Hematopoietic multipotent progenitor cell (in vitro differentiated cells): ENCODE measurements at places on chromosomes 7 and 10.

- DNase-seq = no peak
Observed at GRCh38 chr7:8161364-8161828, 100.6 kb downstream of the ICA1 start.

GRCh38 chr10:17098012-17098411, 31.6 kb downstream of the CUBN start:
- DNase-seq = no peak

DNA sequence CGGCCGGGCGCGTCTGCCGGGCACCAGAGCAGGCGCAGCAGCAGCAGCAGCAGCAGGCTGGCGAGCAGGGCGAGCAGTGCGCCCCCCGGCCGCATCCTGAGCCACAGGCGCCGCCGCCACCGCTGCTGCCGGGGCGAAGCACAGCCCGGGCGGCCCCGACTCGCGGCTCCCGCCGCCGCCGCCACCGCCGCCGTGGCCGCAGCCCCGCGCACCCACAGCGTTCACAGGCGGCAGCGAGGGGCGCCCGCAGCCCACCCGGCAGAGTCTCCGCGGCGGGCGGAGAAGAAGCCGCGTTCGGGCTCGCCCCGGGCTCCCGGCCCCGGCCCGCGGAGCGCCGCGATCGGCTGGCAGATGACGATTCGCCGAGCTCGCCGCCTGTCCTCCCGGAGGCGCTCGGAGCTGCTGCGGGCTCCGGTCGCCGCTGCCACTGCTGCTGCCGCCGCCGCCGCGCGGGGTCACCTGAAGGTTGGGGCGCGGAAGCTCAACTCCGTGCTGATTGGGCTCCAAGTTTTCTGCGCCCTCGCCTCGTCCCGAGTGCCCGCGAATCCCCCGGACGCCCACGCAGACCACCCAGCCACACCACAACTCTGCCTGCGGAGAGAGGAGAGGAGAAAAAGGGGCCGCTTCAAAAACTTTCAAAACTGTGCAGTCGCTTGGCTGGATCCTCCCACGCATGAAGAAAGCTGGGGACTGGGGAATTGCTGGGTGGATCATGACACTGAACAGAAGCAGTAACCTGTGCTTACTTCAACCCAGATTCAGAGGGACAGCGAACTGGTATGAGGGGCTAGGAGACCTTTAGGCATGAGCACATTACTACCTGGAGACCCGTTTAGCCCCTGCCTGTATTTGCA, at the start of gene ST8SIA6:
ST8SIA6 (minus strand) TSS at position 435 of the 854 bp plus-strand sequence; CDS start at position 95, 340 bp downstream.
- DNase-seq = peak; percentile 74

DNA sequence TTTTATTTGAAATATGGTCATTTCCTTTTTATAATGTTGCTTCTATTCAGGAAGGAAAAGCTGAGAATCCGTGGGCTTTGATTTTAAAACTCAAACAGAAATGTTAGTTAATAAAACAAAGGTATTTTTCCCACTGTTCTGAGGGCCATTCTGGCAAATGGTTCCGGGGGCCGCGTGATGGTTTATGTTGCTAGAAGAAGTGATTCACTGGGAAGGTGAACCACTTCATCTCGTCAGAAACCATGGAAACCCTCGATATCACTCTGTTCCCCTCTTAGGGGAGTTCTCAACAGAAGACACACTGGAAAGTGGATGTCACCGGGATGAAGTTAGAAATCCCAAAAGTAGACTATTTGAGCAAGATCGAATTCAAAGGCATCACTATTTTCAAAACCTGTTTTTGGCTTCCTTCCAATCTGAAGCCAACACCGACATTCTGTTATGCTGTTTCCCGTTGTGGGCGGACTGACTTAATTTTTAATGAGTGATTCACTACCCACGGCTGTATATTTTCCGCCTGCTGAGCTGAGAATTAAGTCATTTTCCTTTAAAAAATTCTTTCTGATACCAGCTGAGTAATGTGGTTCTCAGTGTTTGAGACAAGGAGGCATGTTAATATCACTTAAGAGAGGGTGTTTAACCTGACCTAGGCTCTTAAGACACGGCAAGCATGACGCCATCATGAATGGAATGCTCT, 84.1 kb downstream of the PTPRE start:
- no peak for DNase-seq

DNA sequence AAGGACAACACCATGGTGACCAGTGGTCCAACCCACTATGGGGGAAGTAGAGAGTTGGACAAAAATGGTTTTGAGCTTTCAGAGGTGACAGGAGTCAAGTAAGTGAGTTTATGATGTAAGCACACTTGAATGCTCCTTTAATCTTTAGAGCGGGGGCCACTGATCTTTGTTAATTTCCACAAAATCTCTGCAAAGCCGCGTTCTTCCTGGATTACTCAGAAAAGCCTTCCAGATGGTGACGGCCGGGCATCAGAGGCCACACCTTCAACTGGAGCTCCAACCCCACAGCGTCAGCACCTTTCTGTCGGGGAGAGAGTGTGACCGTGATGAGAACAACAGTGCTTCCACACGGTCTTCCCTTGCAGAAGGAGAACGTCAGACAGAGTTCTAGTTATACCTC, 35.2 kb upstream of the KLF6 start:
- no peak for DNase-seq

DNA sequence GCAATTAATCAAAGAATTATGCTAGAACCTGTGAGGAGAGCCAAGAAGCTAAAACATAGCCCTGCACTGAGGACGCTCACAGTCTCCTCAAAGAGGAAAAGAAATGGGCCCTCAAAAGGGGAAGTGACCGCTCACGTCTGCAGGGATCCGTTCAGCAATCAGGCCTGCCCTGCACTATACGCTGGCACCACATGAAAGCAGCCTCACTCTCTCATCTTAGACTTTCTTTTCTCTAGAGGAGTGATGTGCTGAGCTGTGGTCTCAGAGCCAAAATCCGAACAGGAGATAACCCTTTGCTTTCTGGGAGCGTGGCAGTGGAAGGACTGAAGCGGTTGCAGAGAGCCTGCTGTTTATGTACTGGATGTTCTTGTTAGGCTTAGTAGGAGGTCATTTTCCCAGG, 6.3 kb upstream of the IL2RA start:
- no peak for DNase-seq

- DNase-seq = no peak
Observed at GRCh38 chr10:10438335-10439100, 579.2 kb upstream of the CELF2 start.

- no peak for DNase-seq
Observed at GRCh38 chr10:98404571-98405359, 10.2 kb downstream of the PYROXD2 start.

DNA sequence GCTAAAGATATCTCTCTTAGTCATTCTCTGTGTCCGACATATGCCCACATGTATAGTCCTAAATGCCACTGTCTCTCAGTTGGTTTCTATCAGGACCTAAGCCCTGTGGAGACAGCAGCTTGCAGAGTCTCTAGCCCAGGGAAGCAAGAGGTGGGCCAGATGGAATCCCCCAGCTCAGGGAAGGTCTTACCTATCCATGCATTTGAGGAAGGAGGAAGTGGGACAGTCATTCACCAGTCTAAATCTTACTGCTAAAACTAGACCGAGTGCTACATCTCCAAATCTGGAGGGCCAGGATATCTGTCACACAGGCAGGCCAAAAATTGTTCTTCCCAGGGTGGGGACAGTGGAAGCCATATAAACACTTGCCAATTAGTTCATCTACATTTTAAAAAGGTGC, 26.4 kb upstream of the HERPUD2 start:
- no peak for DNase-seq

GRCh38 chr7:159107161-159107892, 37.3 kb downstream of the VIPR2 start:
- DNase-seq = no peak

DNA sequence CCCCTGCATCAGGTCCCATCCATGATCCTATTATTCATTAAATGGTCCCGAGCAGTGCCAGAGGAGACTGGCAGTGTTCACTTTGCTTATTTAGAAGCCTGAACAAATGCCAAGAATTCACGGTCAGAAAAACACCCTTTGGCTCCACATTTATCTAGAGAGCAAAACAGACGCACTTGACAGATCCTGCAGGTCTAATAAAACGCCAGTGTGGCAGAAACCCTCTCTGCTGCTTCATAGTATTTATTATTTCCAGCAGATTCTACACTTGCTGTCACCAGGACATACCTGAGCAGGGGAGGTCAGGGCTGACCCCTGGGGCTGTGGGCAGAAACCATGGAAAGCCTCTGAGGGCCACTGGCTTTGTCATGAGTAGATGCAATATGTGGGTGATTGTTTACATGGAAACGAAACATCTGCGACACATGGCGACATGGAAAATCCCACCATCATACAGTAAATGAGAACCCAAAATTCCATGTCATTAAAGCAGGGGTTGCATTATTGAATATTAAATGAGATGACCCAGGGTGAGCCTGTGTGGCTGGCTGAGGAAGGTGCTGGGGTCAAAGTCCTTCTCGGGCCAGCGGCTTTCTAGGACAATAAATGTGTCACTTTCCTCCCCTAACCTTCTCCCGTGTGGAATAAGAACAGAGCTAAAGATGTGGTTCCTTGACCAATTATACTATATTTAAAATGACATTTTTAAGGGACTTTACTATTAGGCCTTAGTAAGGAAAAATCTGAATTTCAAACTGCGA, 205.9 kb upstream of the SVIL start:
- DNase-seq = no peak

DNA sequence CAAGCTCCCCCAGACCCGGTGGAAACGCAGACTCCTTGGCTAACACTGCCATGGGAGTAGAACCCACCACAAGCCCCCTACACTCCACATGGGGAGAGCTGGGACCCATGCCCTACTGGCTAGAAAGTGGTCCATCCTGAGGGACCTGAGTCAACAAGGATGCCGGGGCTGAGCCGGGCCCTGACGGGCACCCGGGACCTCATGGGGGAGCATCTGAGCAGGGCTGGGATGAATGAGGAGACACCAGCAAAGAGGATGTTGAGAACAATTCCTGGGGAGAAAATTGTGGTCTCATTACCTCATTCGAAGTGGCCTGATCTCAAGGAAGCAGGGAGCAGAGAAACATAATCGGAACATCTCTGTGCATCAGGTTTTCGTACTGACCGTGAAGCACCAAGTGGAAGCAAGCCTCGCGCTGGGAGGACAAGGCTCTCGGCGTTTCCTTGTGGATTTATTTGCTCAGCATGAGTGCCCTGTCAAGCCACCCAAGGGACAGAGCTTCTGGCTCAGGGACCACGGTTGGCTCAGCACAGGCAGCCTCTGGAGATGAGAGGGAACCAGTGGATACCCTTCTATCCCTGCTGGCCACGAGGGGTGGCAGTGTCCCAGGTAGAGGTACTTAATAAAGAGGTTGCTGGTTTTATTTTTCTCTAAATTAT, 132.2 kb upstream of the FAM20C start:
- DNase-seq = no peak

- no peak for DNase-seq
Observed at GRCh38 chr10:74118804-74119203, 31.8 kb downstream of the AP3M1 start.

GRCh38 chr7:139708541-139708940, 69.3 kb downstream of the HIPK2 start:
- DNase-seq = no peak

- DNase-seq = no peak
Observed at GRCh38 chr10:348456-348855, 213.2 kb downstream of the ZMYND11 start.

DNA sequence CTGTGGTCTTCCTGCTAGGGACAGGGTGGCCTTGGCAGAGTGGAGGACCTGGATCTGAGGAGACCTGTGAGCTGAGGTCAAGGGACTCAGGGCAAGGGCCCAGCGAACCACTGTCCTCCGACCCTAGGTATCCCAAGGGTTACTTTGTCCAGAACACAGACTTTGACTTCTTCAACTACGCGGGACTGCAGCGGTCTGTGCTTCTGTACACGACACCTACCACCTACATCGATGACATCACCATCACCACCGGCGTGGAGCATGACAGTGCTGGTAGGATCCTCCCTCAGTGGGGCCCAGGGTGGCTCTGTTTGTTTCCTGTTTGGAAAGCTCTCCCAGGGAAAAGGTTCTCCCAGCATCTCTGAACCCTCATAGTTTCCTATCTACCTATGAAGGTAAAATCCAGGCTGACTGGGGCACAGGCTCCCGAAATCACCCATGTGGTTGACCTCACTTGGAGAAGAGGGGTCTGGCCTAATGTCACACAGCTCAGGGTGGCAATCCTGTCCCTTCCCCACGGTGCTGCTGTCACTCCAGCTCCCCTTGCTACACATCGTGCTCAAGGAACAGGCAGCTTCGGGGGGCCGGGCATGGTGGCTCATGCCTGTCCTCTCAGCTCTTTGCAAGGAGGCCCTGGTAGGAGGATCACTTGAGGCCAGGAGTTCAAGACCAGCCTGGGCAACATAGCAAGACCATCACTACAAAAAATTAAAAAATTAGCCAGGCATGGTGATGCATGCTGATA, 57.6 kb downstream of the ZNF727 start:
- no peak for DNase-seq

- no peak for DNase-seq
Observed at GRCh38 chr7:92880212-92881090, 44.1 kb upstream of the CDK6 start.

GRCh38 chr7:28981161-28981465, 23.0 kb upstream of the TRIL start:
- no peak for DNase-seq

DNA sequence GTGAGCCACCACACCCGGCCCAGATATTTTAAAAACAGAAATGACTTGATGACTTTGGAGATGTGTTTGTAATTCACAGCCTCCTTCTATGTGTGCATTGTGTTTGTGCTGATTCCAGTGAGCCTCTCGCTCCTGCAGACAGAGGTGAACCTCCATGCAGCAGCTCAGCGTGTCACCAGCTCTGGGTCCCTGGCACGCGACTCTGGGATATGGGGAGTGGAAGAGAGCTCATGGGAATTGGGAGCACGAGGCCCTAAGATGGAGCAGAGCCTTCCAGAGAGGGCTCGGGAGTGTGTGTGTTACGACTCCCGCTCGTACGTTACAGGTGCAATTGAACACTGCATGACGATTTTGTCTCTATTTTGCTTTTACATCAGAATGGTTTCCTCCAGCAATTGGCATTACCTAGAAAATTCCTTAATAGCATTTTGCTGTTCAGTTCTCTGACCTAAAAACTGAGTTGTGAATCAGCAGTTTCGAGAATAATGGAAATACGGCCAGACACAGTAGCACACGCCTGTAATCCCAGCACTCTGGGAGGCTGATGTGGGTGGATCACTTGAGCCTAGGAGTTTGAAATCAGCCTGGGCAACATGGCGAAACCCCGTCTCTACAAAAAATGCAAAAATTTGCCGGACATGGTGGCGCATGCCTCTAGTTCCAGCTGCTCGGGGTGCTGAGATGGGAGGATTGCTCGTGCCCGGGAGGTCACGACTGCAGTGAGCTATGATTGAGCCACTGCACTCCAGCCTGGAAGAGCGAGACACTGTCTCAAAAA, 204.6 kb downstream of the CUX1 start:
- DNase-seq = no peak
